ENCODE measurements at places on chromosomes 7 and 10.

- no peak for DNase-seq
These were observed 42.1 kb downstream of the EBF3 start for GRCh38 chr10:129921801-129922597.

DNA sequence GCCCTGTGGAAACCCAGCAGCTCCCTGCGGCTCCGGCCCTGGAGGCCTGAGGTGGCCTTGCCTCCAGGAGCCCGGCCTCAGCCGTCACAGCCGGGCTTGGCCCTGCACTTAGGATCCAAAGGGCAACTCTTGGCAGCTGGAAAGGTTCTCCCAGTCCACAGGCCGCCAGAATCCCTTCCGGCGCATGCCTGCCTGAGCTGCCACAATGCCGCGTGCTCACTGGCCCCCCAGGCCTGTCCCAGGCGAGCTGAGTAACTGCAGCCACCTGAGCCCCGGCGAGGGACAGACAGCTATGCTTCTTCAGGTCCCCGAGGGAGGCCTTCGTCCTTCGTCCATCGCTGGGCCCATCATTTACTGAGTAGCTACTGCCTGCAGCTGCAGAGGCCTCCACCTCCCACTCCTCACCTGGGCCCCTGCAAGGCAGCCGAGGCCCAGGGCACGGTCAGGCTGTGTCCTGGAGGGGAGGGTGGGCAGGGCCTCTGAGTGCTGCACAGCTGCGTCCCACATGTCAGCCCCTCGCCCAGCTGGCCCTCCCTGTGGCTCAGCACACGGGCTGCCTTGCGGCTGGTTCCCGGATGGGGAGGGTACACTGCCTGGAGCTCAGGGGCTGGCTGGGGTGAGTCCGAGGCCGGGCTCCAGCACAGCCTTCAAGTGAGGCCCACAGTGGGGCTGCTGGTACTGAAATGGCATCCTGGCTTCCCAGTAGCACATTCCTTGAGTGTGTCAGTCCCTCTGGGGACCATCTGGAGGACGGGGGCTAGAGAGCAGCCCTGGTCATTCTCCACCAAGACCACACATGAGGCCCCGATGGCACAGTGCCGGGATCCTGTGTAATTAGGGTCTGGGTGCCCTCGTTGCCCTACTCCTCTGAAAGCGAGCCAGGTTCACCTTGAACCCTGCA, 172.5 kb downstream of the ELFN1 start:
- no peak for DNase-seq

- peak; percentile 51 for DNase-seq
These were observed 98.0 kb downstream of the NPY start for GRCh38 chr7:24381894-24382505.

- peak; percentile 88 for DNase-seq
These were observed 40.1 kb upstream of the AKR1C2 start for GRCh38 chr10:5043716-5044115.

DNA sequence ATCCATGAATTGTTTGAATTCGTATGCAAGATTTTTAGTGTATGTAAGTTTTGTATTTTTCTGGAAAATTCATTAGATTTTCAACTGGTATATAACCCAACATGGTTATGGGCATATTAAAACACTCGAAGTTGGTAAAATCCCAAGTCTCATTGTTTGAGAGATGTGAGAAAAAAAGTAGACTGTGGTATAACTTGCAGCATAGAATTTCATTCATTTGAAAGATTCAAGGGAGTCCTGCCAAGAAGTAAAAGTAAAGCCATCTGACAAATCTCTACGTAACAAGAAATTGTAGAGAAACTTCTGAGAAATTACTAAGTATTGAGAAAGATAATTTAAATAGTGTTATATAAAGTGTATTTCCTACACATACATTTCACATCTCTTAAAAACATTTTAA, 40.2 kb downstream of the SEMA3E start:
- DNase-seq = no peak

- no peak for DNase-seq
These were observed 67.5 kb downstream of the GPR141 start for GRCh38 chr7:37751096-37751495.

DNA sequence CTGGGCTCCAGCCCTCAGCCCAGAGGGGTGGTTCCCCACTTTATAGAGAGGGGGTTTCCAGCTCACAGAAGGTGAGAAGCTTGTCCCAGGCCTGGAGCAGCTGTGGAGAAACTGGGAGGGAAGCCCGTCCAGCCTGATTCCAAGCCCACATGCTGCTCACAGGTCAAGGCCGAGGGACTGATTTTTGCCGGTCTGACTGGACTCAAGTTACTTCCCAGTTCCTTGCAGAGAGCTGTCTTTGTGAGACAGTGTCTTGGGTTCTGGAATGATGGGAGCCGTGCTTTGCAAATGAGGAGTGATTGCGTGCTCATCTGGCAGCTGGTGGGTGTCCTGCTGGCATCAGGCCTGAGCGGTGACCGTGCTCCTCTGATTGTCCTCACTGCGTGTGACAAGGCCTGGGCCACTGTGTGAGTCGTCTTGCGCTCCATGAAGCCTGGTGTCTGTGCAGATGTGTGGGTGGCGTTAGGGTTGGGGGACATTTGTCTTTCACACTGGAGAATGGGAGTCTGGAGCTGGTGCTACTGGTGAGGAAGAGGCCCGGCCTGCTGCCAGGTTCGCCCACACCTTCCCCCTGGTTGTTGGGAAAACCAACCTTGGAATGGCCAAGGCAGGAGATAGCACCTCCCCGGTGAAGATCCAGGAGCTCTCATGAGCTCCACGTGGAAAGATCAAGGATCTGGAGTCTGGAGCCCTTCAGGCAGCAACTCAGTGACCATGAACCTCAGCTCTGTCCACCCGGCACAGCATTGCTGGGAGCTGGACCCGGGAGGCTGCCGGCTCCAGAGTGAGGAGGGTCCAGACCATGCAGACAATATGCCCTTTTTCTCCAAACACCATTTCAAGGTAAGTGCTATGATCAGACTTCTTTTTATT, 129.6 kb downstream of the SMURF1 start:
- DNase-seq = no peak

DNA sequence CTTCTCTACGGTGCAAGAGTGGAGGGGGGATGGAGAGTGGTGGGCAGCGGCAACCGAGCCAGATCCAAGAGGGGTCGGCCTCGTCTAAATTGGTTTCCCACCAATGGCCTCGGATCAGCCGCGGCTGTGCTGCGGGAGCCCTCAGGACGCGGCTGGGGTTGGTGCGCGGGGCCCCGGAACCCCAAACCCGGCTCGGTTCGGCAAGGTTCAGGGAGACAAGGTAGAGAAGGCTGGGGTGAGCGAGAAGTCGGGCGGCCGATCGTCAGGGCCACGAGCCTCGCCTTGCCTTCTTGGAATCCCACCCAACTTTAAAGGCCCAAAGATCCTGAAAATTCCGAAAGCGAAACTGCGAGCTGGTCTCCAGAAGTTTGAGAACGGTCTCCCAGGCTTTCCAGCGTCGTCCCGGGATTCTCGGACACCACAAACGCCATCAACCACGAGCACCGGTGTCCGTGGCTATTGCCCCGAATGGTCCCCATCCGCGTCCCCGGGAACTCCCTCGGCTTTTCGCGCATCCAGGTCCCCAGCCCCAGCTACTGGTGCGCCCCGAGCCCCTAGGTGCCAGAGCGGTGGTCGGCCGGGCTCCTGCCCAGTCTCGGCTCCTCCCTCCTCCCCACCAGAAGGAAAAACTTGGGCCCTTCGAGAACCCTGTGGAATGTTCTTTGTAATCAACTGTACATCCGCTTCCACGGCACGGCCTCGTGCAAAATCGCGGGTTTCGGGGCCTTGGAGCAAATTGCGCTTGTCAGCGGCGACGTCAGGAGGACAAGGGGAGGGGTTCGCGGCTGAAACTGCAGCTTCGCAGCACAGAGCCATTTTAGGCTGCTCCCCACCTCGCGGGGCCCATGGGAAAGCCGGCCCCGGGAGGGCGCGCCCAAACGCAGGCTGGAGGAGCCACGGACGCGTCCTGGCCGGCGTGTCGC, 3.2 kb downstream of the SFMBT2 start:
- no peak for DNase-seq

- no peak for DNase-seq
These were observed 81.0 kb upstream of the INSIG1 start for GRCh38 chr7:155216475-155217272.

- DNase-seq = no peak
These were observed 89.6 kb upstream of the SMNDC1 start for GRCh38 chr10:110394296-110394695.

DNA sequence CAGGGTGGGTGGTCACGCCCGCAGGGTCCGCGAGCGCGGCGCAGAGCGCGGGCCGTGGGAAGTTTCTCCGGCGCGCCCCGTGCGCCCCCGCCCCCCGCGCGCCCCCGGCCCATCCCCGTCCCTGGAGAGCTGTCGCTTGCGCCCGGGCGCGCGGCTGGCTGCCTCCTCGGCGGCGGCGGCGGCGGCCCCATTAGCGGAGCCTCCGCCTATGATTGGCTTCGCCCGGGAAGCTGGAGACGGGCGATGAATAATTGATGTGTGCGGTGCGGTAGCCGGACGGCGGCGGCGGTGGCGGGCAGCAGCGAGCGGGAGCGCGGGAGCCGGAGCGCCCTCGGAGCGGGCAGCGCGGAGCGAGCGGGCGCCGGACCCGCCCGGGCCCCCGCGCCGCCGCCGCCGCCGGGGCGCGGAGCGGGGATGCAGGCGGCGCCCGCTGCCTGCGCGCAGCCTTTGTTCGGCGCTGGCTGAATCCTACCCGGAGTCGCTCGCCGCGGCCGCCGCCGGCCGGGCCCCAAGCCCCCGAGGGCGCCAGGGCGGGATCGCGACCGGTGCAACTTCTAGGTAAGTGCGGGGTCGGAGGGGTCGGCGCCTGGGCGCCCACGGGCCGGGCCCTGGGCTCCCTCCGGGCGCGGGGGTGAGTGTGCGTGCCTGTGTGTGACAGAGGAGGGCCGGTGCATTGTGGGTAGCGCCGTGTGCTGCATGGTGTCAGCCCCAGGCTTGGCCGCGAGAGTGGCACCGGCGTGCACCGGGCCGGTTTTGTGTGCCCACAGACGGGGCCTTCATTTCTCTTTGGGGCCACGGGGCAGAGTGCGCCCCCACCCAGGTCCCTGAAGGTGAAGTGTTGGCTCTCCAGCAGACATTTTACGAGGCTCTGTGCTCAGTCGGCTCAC, 103.8 kb upstream of the PPIF start:
- peak; percentile 65 for DNase-seq

- DNase-seq = no peak
These were observed 4.2 kb downstream of the GLRX3 start for GRCh38 chr10:130140425-130140824.

- DNase-seq = no peak
These were observed 128.9 kb downstream of the RGS10 start for GRCh38 chr10:119413471-119414080.

- peak; percentile 10 for DNase-seq
These were observed 1.7 kb upstream of the WDR86 start for GRCh38 chr7:151411551-151411950.

DNA sequence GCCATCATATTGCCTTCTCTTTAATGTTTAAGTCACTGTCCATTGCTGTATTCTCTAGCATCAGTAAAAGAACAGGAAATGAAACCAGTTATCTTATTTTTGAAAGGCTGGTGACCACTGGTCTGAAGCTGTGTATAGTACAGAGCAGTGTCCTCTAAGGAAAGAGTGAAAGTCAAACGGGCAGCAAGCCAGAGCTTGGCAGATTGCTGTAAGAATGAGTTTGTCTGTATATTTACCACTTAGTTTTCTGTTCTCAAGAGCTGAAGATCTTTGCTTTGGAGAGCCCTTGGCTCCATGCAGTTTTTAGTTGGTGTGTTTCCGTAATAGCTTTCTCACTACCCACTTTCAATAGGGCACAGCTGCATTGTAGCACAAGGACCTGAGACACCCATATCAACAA, 31.9 kb downstream of the PCBD1 start:
- DNase-seq = no peak

DNA sequence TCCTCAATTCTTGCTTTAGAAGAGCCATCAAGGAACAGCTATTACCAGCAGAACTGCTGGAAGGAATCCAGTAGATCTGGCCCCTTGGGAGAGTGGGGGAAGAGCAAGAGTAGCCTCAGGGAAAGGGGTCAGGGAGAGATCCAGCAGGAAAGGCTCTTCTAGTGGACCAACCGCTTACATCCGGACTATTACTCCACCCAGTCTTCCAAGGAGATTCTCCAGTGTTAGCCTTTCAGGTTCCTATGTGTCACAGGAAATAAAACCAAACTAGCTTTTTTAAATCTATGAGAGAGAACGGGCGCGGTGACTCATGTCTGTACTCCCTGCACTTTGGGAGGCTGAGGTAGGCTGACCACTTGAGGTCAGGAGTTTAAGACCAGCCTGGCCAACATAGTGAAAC, 34.3 kb downstream of the TET1 start:
- DNase-seq = no peak

- no peak for DNase-seq
These were observed 72.7 kb downstream of the HACD1 start for GRCh38 chr10:17544465-17544864.

DNA sequence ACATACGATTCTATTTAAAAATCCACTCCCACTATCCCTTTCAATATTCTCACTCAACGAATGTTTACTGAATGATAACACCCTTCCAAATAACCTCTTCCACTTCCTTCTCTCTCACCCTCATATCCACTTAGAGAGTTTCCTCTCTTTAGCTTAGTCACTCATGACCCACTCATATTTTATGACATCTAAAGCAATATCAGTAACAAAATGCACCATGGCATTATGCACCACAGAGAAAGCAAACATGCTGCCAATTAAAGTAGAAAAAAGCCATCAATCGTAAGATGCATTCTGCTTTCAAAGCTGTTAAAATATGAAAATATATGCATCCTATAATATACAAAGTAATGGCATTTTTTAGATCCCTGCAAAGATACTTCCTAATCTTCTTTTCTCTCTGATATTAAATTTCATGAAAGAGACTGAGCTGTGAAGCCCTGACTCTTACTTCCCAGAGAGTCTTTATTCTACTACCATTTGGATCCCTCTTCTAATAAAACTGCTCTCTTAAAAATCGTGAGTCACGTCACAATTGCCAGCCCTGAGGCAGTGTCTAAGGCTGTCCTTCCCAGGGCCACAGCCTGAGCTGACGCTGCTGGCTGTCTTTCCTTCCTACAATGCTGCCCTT, 283.0 kb upstream of the KLF6 start:
- no peak for DNase-seq

GRCh38 chr10:20202337-20202736, 386.1 kb downstream of the PLXDC2 start:
- DNase-seq = no peak

- no peak for DNase-seq
These were observed 13.9 kb upstream of the LANCL2 start for GRCh38 chr7:55351263-55351662.

DNA sequence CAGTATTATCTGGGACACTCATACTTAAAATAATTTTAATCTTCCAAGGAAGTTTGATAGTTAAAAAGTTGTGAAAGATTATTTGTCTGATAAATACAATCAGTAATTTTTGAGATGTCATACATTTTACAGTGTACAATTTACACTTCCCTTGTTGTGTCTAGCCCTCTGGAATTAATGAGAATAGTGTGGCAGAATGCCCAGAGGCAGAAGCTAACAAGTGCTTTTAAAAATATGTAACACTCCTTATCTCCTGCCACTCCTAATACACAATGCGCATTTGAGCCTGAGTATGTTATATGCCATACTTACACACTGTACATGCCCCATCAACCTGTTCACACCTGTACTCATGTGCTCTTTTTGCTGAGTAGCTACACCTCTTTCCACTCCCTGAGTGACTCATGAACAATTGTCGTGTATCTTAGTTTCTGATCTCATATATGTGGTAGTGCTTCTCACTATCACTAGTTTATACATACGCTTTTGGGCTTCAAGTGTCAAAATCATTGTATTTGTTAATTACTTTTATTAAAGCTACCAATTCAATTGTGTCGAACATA, 106.9 kb upstream of the GNAI1 start:
- DNase-seq = no peak

- no peak for DNase-seq
These were observed 344.1 kb downstream of the PHF14 start for GRCh38 chr7:11317766-11318165.

Data from NCI-H146 (cell line).